Myocyte (in vitro differentiated cells): ENCODE measurements at places on chromosomes 11 and 22. TPM values are rescaled to one million over a fixed set of nuclear protein-coding genes. Genes with fewer than 3 reads are reported as not detected.

The FDXACB1 gene
- total RNA-seq = 0.99 and 1.8 TPM in 2 replicates

The LRRC10B gene
- total RNA-seq = not detected in 2 replicates

The MMP1 gene
- 0.10 and 0.94 TPM in 2 replicates for total RNA-seq

The CEND1 gene
- total RNA-seq = 0.53 and 0.94 TPM in 2 replicates

The OR52E8 gene
- not detected in 2 replicates for total RNA-seq
